Stimulated activated CD4-positive, alpha-beta T cell treated with anti-CD3 and anti-CD28 coated beads, Interleukin-15, amount 100 ng/mL, for 24 hours (primary cell): ENCODE measurements at places on chromosomes 11 and 22.

DNA sequence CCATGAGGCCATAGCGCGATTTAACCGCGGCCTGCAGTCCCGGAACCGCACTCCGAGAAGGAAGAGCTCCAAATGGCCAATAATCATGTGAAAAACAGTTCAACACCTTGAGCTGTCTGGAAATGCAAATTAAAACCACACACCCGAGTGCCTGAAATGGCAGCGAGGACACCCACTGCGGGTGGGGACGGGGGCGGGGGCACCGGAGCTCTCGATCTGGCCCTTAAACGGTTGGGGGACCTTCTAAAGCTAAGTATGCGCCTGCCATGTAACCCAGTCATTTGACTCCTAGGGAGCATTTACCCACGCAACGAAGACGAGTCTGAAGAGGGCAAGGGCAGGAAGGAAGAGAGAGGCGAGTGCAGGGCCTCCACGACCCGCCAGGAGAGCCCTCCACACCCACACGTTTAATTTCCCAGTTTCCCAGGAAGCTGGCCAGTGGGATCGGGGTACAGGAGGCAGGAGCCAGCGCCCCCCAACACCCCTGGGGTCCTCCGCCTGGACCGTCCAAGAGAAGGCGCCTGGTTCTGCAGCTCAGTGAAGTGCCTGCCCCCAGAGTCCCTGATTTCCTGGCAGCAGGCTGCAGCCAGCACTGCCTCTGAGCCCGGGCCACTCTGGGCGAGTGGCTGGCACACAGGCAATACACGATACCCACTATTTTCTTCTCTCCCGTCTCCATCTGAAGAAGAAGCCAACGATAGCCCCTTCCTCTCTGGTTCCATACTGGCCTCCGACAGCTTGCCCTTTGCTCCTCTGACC is 1.7 kb downstream of the TTLL8 start:
- no peak for DNase-seq

- DNase-seq = no peak
Measured at GRCh38 chr22:41380993-41381328, 781 bp upstream of the TEF start.

DNA sequence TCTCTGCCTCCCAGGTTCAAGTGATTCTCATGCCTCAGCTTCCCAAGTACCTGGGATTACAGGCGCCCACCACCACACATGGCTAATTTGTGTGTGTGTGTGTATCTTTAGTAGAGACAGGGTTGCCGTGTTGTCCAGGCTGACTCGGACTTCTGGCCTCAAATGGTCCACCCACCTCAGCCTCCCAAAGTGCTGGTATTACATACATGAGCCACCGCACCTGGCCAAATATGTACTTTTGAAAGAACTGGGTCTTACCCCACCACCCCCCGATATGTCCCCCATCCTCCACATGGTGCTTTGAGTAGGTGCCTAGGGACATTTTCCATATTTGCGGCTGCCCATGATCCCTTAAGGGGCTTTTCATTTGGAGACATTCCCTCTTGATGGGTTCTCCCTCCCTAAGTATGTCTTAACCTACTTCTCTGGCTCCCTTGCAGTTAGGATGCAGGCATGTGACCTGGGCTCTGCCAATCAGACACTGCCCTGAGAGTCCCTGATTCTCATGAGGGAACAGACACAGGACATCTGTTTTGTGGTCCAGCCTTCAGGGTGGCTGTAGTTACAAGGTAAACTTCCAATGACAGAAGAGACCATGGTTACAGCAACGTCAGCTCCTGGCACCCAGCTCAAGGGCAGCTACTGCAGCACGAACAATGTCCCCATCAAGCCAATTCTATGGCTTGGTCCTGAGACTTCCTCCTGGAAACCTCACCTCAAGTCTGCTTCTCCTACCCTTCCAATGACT is 48.4 kb downstream of the CHST1 start:
- no peak for DNase-seq

DNA sequence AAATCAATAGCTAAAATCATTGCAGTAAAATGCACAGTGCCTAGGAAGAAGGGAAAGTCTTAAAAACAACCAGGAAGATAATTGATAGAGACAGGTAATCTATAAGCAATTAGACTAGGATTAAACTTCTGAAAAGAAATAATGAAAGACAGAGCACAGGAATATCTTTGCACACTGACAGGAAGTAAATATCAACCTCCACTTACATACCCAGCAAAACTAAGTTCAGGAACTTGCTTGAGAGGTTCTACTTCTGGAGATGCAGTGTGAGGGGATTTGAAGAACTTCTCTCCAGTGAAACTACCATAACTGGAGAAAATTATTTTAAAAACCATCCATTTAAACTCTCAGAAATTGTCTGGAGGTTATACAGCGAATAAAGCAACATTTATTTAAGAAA is 104.1 kb downstream of the EHF start:
- DNase-seq = no peak

GRCh38 chr11:124896821-124897391 is 759 bp downstream of the ROBO4 start:
- DNase-seq = no peak

- DNase-seq = no peak
Measured at GRCh38 chr11:82811369-82811768, 77.7 kb upstream of the FAM181B start.

- no peak for DNase-seq
Measured at GRCh38 chr11:59267736-59268475, 55.2 kb upstream of the MPEG1 start.

DNA sequence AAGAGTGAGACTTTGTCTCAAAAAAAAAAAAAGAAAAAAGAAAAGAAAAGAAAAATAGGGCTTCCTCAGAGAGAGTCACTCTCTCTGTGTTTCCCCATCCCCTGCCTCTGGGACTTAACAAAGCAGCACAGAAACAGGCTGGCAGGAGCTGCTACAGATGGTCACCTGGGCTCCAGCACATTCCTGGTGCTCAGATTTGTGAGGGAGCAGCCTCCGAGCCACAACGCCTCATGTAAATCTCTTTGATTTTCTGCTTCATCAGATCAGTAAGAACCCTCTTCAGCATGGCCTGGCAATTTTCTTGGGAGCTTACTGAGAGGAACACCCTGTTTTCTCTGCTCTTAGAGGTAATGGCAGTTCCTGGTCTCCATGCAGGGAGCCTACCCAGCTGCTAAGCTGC is 15.2 kb upstream of the LDHA start:
- DNase-seq = no peak

DNA sequence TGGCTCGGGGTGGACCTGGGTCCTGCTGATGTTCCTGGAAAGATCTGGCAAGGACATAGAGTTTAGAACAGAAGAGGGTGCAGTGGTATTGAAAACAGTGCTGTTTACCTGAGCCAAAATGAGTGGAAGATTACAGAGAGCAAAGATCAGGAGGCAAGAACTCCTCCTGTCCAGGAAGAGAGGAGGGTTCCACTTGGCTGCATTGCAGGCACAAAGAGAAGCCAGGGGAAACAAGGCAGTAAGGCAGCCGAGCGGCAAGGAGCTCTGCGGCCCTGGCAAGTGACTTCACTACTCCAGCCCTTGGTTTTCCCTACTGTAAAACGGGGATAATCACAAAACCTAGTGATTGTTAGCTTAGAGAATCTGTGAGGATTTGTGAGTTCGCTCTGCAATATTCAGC is 3.7 kb upstream of the PACSIN2 start:
- DNase-seq = no peak

DNA sequence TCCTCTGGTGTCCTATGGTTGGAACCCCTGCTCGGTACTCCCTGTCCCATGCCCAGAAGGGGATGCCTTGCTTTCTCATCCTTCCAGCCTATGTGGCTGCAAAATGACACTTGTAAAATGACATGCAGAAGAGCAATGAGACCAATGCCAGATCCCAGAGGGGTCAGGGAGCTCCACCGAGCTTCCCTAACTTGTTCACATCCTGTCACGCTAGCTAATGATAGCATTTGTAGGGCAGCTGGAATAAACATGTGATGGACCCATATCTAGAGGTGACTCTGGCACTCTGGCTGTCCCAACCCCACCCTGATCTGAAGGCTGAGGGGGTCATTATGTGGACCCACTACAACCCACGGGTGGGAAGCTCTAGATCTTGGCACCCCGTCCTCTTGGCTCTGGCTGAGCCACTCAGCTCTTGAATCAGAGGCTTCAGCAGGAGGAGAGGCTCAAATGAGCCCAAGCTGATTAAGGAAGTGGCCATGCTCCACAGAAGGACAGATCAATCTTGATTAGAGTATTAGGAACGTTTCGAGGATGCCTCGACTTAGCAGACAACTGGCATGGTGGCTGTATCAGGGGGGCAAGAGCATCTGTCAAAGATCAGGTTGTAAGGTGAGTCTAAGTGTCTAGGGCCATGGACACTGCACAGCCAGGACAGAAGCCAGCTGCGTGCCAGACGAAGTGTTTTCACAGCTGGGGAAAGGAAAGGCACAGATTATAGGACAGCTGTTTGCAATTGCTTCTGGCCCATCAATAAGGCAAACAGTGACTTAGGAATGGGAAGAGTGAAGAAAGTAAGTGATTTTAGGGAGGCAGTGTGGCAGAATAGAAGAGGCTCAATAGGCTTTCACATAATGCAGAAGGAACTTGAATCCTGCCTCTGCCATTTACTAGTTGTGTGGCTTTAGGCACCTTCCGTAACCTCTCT is 182.8 kb downstream of the KIRREL3 start:
- DNase-seq = no peak

DNA sequence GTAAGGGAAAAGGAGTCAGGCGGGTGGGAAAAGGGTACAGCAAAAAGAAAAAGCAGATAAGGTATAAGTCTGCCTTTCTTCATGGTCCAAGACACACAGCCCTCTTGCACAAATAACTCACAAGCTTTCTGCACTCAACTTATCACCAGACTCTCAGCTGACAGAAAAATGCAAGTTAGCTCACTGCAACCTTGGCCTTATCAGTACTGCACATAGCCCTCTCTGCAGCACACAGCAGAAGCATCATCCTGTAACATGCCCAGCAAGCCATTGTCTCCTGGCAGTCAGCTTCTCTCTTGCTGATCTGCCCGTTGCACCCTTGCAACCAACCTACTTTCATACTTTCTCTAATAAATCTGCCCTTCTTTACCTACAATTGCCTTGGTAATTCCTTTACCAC is 5.8 kb downstream of the ZBTB44 start:
- no peak for DNase-seq

DNA sequence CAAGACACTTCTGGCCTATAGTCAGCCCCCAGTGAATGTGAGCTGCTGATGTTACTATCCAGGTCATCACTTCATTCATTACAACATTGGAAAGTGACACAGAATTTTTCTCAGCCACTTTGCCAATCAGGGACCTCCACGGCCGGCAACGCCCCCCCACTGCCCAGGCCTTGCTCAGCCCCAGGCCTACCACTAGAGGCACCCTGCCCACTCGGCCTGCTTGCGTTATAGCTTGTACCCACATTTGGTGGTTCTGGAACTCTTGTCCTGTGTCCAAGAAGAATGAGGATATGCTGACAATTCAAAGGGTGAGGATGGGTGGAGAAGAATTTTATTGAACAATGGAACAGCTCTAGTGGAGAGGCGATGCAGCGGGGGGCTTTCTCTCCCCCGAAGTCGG is 96.2 kb downstream of the TSPAN18 start:
- peak; percentile 31 for DNase-seq

DNA sequence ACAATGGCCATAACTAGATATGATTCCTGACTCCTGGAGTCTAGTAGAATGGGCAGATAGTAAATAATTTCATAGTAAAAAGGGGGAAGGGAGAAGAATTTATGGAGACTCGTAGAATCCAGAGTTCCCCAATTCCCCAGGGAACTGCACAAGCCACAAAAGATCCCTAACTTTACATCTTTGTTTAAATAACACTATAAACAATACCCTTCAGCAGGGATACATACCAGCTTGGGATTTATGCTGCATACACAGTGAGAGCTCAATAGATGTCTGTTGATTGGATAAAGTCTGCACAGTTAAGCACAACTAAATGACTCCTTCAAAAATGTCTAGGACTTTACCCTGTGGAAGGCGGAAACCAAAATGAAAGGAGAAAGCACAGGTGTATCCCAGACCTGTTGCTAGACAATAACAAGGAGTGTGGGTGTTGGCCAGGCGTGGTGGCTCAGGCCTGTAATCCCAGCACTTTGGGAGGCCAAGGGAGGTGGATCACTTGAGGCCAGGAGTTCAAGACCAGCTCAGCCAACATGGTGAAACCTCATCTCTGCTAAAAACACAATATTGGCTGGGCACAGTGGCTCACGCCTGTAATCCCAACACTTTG is 6.8 kb downstream of the SLC35F2 start:
- DNase-seq = no peak

- DNase-seq = no peak
Measured at GRCh38 chr22:26374391-26375026, 54.6 kb upstream of the ASPHD2 start.

GRCh38 chr11:117950301-117950700 is 21.1 kb upstream of the TMPRSS13 start:
- DNase-seq = peak; percentile 65

GRCh38 chr11:37394236-37394870 is 796.3 kb upstream of the RAG2 start:
- DNase-seq = no peak
